Activated T-helper 2 cell treated with anti-CD3 and anti-CD28 coated beads, Interferon-gamma antibody, Interleukin-2, Interleukin-4, amounts not matched to agents 10 μg/mL and 5 μg/mL and 100 μg/mL, durations not matched to agents 14 hours and 24 hours and 36 hours (primary cell): ENCODE measurements at places on chromosomes 13 and 19.
A peak's percentile ranks its signal among the peaks of the same experiment; 100 is the strongest.

DNA sequence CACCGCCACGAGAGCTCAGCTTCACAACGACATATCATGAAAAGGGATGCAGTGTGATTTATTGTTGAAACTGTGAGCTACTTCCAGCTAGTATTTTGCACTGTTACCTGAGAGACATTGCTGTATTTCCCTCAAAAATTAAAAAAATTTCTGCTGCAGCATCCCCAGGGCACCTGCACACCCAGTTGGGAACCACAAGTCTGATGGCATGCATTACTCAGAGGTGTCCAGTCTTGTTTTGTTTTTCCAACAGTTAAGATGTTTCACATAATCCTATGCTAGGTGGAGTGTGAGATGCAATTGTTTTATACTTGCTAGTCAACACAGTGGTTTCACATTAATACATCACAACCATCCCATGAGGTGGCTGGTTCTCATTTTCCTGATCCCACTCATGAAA lies 285.2 kb downstream of the SHISA2 start:
- no peak for DNase-seq

DNA sequence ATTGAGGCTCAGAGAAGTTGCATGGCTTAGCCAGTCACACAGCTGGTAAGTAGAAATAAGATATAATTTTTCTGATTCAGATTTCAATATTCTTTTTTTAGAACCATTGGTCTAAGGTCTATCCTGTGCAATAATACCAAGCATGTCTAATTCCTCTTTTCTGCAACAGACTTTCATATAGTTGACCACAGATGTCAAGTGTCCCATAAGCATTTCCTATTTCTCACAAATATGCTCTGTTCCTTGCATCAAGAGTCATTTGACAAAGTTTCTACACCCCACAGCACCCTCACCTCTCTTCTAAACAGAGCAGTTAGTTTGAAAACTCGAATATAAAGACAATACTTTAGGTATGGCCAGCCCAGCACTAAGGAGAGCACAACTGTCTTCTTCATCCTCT lies 26.8 kb upstream of the SACS start:
- DNase-seq: no peak

DNA sequence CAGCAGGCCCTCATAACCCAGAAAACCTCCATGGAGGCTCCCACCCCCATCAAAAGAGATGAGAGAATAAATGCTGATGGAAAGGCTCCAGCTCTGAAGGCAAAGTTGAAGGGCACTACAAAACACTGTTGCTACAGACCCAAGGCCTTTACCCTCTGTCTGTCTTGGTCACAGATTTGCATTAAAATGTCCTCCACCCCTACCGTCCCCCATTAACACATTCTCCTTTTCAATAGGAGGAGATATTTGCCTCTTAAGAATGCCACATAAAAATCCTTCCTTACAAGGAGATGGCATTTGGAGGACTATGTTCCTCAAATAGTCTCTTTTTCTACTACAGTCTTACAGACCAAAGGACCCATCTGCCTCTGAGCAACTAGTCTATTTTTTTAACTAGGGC lies 361.5 kb downstream of the ENOX1 start:
- DNase-seq: no peak

- no peak for DNase-seq
These were observed 2.9 kb downstream of the PROSER3 start for GRCh38 chr19:35760711-35761349.

- DNase-seq: no peak
These were observed 3.1 kb downstream of the JUNB start for GRCh38 chr19:12794196-12794941.

DNA sequence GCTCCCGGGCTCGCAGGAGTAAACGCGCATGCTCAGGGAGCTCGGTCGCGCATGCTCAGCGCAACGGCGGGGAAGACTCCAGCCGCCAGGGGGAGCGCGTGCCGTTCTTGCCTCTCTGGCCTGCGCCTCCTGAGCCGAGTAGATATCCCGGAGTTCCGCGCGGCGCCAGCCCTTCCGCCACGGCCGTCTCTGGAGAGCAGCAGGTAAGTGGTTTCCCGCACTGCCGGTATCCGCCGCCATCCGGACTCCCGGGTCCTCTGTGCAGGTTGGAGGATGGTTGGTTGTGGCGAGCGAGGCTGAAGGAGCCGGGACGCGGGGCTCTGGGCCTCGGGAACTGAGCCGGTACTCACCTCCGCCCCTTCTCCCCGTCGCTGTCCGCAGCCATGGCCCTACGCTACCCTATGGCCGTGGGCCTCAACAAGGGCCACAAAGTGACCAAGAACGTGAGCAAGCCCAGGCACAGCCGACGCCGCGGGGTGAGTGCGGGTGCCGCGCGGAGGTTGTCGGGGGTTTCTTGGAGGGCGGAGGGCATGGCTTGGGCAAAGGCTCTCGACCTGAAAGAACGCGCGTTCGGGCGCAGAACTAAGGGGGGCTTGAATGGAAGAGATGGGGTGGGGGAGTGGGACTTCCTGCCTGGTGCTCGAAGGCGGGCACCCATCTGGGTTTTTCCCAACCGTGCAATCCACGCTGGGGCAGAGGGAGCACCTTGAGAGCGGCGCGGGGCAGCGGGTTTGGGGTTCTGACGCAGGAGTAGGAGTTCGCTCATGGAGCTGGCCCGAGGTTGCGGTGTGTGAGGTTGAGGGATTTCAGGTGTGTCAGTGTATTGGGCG lies at the start of gene RPL36:
TSS of gene RPL36 (plus strand) at position 171 of the 830 bp plus-strand sequence. CDS start at position 384, 213 bp downstream.
- peak; percentile 99 for DNase-seq

DNA sequence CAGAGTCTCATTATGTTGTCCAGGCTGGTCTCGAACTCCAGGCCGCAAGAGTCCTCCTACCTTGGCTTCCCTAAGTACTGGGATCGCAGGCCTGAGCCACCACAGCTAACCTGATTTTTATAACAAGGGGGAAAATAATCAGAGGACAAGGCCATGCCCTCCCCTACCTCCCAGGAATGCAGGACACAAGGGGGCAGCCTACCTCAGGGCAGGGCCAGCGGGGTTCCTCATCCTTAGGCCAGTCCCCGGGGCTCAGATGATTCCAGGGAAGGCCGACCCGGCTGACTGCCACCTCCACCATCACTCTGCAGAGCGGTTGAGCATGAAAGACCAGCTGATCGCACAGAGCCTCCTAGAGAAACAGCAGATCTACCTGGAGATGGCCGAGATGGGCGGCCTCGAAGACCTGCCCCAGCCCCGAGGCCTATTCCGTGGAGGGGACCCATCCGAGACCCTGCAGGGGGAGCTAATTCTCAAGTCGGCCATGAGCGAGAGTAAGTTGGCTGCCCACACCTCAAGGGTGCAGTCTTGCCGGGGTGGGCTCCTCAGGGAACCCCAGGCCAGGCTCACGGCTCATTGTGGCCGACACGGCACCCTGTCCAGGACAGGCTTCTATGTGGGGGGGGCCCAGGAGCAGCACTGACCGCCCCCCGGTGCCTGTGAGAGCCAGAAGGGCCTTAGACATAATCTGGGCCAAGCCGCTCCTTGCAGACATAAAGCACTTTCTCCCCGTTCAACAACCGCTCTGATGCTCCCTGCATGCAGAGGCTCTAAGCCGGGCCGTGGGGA lies 26.8 kb downstream of the PEX11G start:
- DNase-seq: no peak

DNA sequence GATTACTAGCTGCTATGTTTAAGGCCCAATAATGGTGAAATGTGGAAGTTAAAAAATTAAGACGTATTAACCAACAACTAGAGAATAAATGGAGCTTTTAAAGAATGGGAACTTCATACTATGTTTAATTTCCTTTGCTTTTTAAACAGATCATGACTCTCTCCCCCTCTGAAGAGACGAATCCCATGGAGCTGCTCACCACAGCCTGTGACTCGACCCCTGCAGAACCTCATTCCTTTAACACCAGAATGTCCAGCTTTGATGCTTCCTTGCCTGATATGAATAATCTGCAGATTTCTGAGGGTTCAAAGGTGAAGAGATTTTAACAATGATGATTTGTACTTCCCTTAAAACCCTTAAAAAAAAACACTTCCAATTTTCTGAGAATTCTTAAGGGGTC lies 53.0 kb downstream of the ZAR1L start:
- no peak for DNase-seq

GRCh38 chr13:44516771-44517170 lies 59.4 kb downstream of the TSC22D1 start:
- no peak for DNase-seq

- DNase-seq: no peak
These were observed 103.8 kb downstream of the LRCH1 start for GRCh38 chr13:46656786-46657185.

DNA sequence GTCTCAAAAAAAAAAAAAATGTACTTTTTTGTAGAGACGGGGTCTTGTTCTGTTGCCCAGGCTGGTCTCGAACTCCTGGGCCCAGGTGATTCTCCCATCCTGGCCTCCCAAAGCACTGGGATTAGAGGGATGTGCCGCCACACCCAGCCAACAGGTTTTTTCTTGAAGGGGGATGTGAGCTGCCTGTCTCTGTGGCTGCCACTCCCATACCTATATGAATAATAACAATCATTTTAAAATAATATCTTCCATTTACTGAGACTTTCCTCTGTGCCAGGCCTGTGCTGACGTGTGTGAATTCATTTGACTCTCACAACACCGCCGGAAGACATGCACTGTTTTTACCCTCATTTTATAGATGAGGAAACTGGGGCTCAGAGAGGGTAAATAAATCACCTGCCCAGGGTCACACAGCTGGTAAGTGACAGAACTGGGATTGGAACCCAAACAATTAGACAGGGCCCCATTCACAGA lies 7.2 kb upstream of the BCL3 start:
- DNase-seq: no peak

DNA sequence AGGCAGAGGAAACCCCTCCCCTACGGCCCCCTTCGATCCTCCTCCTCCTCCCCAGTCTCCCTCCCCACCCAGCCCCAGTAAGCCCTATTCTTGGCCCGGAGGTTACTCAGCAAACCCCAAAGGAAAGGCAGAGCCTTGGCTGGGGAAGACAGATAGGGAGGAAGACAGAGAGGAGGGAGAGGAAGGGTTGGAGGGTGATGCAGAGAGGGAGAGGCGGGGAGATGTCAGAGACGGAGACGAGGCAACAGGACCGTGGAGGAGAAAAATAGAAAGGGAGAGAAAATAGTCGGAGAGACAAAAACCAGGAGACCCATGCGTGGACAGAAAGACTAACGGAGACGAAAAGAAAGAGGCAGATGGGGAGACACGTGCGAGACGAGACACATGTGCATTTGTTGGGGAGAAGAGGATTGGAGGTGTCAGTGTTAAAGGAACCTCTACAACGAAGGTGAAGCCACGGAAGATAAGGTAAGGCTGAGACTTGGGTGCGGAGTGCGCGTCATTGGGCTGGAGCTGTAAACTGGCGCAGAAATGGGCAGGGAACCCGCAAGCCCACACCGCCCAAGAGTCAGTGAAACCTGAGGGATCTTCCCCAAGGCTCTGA lies 2.9 kb downstream of the TGFB1 start:
- DNase-seq: no peak

DNA sequence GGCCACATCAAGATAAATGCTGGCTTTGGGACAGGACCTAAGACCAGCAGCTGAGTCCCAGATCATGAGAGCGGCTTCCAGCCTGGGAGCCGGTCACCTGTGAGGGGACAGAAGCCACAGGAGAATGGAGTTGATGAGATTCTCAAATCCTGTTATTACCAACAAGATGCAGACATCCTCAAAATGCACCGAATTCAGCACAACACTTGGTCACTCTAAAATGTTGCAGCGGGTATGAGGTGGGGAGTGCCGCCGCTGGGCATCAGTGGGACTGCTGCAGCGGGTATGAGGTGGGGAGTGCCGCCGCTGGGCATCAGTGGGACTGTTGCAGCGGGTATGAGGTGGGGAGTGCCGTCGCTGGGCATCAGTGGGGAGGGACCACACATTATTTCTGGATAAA lies 21.2 kb downstream of the RANBP3 start:
- no peak for DNase-seq
